ENCODE measurements at places on chromosomes 11 and 22.
A peak's percentile ranks its signal among the peaks of the same experiment; 100 is the strongest.

DNA sequence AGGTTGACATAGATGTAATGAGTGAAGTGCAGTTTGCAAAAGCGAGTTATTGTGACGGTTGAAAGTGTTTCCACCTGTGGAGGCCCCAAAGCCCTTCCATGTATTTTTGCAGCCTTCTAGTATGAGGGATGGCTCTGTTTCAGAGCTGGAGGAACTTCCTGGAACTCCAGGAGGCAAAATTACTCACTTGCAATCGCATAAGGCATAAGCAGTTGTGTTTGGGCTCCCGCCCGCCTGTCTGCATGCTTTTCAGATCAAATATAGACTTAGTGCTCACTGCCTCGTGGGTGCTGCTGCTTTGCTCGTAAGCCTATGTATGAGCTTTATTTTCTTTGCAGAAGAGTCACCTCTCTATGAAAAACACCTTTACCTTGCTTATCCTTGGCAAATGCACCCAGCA is 146.8 kb upstream of the LARGE1 start:
- DNase-seq = no peak

GRCh38 chr22:46714550-46714949 is 23.5 kb downstream of the CERK start:
- DNase-seq = no peak

DNA sequence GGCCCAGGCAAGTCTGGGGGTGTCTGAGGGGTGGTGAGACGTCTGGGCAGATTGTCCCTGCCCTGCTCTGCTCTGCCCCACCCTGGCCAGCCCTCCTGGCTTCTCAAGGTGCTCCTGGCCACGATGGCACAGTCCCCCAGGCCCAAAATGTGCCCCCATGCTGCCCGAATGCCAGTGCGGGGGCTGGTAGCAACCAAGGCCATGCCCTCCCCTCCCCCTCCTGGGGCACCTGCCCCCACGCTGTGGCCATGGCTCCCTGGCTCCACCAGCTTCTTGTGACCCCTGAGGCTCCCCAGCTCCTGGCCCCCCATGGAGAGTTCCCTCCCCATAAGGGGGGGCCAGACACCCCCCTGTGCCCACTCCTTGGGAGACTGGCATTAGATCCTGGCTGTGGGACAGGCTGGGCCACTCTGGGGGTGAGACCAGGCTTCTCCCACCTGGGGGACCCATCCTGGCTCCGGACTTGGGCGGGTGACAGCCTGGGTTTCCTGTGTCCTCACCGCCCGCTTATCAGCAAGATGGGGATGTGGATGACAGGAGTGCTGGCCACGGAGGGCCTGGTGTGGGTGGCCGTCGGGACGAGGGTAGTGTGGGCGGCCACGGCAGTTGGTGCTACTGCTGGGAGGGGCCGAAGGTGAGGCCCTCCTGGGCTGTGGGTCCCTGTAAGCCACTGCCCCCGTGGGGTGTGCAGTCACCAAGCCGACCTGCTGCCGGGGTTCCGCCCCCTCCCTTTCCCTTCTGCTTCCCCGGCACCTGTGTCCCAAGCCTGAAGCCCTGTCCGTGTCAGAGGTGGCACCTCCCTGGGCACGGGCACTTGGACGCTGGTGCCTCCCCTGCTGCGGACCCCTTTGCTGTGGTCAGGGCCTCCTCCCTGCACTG is 15.9 kb upstream of the MUC6 start:
- DNase-seq = no peak

DNA sequence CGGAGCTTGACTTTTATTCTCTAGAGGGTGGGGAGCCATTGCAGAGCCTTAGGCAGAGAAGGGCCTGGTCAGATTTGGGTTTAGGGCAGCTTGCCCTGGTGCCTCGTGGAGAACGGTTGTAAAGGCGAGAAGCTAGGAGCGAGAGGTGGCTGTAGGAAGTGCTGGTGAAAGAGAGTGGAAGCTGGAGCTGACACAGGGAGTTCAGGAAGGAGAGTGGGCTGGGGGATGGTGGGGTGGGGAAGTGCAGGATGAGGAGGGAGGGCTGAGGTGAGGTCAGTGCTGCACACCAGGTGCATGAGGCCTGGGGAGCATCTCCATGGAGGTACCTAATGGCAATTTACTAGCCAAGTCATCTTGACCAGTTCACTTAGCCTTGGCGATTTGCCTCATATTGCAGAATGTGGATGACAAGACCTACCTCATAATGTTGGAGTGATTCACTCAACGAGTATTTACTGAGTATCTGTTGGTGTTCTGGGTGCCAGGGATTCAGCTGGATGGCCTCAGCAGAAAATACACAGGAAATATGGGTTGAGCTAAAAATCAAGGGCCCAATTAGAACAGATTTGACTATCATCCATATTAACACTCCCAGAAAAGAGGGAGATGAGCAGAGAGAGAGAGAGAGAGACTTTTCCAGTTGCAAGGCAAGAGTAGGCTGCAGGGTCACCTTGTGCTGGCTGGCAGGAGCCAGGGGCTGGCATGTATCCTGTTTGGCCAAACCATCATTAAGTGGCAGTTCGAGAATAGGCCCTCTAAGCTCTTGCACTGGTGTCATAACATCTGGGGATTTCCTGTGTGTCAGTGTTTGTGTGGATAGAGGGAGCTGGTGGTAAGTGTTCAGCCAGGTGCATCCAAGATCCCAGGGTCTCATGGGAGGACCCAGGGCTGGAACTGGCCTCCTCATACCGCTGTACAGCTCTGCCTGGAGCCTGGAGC is 44.4 kb upstream of the CLDN5 start:
- DNase-seq = peak; percentile 56

GRCh38 chr11:86101493-86101892 is 32.6 kb upstream of the PICALM start:
- no peak for DNase-seq

GRCh38 chr11:78336877-78337553 is 80.6 kb downstream of the GAB2 start:
- DNase-seq = no peak
